ENCODE measurements at places on chromosomes 7 and 10.

GRCh38 chr10:75291805-75292204, 56.0 kb upstream of the COMTD1 start:
- DNase-seq: no peak

- no peak for DNase-seq
These were observed 3.3 kb downstream of the LUC7L2 start for GRCh38 chr7:139362981-139363380.

GRCh38 chr7:108604307-108605077, 34.8 kb downstream of the DNAJB9 start:
- DNase-seq: no peak

GRCh38 chr7:98232799-98233198, 19.2 kb downstream of the TECPR1 start:
- DNase-seq: no peak

DNA sequence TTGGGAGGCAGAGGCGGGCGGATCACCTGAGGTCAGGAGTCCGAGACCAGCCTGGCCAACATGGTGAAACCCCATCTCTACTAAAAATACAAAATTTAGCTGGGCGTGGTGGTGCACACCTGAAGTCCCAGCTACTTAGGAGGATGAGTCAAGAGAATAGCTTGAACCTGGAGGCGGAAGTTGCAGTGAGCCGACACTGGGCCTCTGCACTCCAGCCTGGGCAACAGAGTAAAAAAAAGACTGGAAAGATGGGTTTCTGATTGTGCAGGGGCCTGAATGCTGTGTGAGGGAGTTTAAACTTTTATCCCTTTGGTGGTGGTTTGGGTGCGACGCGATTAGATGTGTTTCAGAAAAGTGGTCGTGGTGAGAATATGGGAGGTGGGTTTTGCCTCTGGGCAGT, 1.8 kb downstream of the CHST12 start:
- no peak for DNase-seq

DNA sequence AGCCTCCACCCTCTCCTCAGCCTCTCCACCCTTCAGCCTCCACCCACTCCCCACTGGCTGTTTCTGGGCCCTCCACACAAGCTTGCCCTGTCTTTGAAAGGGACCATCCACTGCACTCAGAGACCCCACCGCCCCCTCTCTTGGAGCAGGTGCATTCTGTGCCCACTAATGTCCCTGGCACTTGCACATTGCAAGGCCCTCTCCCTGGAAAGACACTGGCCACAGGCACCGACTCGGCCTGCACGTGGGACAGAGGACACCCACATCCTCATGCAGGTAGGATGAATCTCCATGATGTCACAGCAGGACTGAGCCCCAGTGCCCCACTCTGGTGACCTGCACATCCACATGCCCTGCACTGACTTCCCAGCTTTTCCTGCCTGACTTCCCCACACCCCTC, 36.8 kb upstream of the EBF3 start:
- DNase-seq: no peak

GRCh38 chr7:147968046-147968610, 622.4 kb upstream of the C7orf33 start:
- no peak for DNase-seq

DNA sequence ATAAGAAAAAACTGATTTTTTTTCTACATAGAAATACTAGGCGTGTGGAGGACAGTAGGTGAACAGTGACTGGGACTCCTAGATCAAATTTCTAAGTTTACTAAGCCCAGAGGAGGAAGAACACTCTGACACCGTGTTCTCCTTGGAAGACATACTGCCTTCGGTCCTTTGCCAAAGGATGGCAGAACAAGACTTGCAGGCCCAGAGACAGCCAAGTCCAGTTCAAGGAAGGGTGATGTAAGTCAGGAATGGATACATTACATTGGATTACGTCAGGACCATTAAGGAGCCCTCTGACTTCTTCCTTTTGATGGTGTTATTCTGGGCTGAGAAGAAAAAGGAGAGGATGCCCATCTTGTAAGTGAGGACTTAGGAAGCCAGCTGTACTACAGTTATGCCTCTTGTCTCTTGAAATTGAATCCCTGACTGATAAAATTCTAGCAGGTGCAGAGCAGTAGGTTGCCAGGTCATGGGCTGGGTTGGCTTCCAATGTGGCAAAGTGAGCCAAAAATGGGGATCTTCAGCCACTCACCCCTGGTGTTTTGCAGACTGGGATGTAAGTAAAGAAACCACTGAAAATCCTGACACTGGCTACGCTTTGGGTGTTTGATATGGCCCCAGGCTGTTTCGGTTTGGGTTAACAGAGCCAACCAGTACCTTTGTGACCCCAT, 45.1 kb downstream of the RELN start:
- DNase-seq: no peak

- no peak for DNase-seq
These were observed 22.7 kb upstream of the TRUB1 start for GRCh38 chr10:114915294-114915693.

GRCh38 chr10:7491949-7492659, 81.3 kb upstream of the SFMBT2 start:
- no peak for DNase-seq

- DNase-seq: peak; percentile 26
These were observed 158.6 kb downstream of the CREB5 start for GRCh38 chr7:28570970-28571288.

DNA sequence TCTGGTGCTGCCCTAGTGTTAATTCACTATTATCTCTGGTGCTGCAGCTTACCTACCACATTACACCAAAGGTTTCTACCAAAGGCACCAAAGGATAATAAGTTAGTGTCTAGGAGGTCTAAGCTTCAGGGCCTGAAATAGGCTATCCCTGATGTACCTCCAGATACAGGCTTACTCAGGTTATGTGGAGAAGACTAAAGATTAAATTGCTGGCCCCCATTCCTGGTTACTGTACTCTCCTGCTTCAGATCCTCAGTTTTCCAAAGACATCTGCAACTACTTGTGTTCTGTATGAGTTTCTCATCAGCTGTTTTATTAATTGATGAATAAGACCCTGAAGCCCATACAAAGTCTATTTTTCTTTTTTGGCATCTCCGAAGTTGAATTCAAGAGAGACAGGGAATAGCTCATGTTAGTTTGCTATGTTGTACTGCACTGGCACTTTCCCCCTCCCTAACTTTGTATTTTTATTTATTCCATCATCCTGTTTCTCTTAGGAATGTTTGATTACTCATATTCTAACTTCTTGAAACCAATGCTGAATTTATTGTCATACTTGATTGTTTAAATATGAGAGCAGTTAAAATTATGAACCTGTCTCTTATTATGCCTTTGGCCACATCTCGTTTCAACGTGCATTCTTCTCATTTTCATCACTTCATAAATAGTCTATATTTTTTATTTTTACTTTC, 85.9 kb downstream of the PON1 start:
- no peak for DNase-seq

- no peak for DNase-seq
These were observed 13.2 kb upstream of the ESYT2 start for GRCh38 chr7:158842486-158842885.

DNA sequence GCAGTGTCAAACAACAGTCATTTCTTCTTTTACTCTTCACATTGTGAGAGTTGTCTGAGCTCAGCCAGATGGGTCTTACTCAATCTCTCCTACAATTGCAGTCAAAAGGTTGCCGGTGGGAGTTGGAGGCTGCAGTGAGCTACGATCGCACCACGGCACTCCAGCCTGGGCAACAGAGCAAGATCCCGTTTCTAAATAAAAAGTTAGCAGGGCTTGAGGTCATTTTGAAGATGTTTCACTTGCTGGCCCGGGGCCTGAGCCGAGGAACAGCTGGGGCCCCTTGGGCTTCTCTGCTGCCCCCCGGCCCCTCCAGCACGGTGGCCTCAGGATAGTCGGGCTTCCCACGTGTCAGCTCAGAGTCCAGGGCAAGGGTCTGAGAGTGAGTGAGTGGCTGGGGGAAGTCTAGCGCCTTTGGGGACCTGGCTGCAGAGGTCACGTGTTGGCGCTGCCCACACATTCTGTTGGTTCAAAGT, 40.4 kb downstream of the GTF2IRD1 start:
- no peak for DNase-seq

- no peak for DNase-seq
These were observed 171.5 kb downstream of the BUB3 start for GRCh38 chr10:123325663-123326190.

DNA sequence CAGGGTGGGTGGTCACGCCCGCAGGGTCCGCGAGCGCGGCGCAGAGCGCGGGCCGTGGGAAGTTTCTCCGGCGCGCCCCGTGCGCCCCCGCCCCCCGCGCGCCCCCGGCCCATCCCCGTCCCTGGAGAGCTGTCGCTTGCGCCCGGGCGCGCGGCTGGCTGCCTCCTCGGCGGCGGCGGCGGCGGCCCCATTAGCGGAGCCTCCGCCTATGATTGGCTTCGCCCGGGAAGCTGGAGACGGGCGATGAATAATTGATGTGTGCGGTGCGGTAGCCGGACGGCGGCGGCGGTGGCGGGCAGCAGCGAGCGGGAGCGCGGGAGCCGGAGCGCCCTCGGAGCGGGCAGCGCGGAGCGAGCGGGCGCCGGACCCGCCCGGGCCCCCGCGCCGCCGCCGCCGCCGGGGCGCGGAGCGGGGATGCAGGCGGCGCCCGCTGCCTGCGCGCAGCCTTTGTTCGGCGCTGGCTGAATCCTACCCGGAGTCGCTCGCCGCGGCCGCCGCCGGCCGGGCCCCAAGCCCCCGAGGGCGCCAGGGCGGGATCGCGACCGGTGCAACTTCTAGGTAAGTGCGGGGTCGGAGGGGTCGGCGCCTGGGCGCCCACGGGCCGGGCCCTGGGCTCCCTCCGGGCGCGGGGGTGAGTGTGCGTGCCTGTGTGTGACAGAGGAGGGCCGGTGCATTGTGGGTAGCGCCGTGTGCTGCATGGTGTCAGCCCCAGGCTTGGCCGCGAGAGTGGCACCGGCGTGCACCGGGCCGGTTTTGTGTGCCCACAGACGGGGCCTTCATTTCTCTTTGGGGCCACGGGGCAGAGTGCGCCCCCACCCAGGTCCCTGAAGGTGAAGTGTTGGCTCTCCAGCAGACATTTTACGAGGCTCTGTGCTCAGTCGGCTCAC, 103.8 kb upstream of the PPIF start:
- peak; percentile 52 for DNase-seq

DNA sequence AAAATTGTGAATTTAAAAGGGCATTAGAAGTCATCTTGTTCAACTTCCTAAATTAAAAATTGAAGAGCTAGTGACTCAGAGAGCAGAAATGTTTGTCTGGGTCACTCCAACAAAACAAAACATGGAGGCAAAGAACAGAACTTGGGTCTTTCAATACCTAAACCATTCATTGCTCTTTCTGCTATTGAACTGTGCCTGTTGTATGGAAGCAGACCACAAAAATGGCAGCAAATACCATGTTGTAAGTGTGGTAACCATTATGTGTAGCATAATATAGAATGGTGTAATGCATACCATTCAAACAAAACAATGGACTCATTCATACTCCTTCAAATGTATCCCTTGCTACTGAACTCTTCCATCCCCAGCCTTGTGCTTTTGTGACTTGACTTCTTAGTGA, 360.2 kb upstream of the NRG3 start:
- DNase-seq: no peak

GRCh38 chr10:73865459-73866442, 8.6 kb downstream of the CAMK2G start:
- DNase-seq: no peak

- DNase-seq: no peak
These were observed 350.9 kb upstream of the LRGUK start for GRCh38 chr7:133776266-133776665.

- DNase-seq: peak; percentile 10
These were observed 561.2 kb upstream of the PHF14 start for GRCh38 chr7:10412422-10413019.

DNA sequence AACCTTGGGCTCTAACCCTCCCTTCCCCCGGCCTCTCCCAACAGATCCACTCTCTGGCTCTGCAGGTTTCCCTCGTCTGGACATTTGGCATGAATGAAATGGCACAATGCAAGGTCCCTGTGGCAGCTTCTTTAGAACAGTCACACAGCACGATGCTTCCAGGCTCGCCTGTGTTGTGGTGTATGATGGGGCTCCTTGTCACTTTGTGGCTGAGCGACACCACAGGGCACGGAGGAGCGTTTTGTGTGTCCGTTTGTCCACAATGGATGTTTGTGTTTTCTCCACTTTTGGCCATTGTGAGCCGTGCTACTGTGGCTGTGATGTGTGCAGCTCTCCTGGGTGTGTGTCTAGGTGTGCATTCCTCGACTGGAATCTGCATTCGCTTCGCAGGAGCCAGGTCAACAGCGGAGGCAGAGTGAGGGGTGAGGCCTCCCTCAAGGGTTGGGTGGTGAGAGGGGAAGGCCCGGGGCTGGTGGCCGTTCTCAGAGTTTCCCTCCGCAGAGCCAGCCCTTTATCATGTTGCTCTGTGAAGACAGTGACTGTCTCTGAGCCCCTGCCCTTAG, 22.3 kb upstream of the SHH start:
- no peak for DNase-seq

DNA sequence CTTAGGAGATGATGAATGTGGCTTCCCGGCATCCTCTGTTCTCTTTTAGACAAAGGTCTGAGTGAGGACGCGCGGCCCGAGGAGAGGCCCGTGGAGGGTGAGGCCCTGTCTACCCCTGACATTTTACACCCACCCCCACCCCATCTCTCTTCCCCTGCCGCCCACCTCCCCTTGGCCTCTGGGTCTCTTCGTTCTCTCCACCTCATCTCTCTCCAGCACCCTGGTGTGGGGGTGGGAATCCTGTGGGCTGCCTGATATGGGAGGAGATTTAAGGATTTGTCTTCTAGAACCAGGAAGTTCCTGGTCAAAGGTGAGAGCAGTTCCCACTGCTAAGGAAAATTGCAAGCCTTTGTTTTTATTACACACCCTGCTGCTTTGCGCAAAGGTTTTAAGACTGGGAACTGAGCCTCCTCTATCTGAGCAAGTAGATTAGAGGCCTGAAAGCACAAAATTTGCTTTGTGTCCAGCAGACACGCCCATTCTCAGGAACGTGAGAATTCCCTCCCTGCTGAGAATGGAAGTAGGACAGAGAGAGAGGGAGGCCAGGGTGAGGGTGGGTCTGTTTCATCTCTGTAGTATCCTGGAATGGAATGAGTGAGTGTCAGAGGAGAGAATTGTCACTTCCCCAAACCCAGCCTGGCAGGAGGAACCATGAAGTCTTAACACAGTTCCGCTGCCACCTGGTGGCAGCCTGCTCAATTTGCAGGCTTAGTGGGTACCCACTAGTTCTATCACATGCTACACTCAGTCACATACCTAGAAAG, 91.2 kb downstream of the GTF2IRD1 start:
- peak; percentile 67 for DNase-seq

DNA sequence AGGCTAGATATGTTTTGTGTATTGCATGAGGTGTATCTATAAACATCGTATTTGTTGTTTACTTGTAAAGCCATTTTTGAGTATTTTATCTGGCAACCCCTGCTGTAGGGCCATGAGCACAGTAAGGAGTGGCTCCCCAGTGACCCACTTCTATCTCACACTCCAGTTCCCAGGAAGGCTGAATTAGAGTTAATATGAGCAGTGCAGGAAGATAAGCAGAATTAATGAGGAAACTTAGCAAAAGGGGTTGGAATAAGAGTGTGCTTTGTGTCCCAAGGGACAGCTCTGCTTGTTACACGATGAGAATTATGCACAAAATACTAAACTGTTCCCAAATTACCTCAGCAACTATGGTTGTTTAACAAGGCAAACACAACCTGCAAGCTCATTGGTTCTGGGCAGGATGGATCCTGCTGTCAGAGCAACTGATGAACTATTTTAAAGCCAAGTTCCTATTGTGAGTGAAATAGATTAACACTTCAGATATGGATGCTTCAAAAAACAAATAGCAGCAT, 1005.8 kb downstream of the NRG3 start:
- DNase-seq: no peak

GRCh38 chr10:104577861-104578521, 63.1 kb upstream of the SORCS3 start:
- DNase-seq: no peak

- DNase-seq: no peak
These were observed 48.1 kb downstream of the TLL2 start for GRCh38 chr10:96465599-96465998.

- DNase-seq: peak; percentile 76
These were observed 57.4 kb downstream of the PPP1R17 start for GRCh38 chr7:31744294-31744874.
